Activated CD4-positive, alpha-beta T cell treated with anti-CD3 and anti-CD28 coated beads, Interleukin-2, Interleukin-4, amounts not matched to agents 100 ng/mL and 50 ng/mL, durations not matched to agents 16 hours and 8 hours (primary cell): ENCODE measurements at places on chromosomes 6 and 20.

- no peak for DNase-seq
Observed at GRCh38 chr6:22081709-22082108, 215.1 kb downstream of the PRL start.

- no peak for DNase-seq
Observed at GRCh38 chr6:40848038-40848437, 191.0 kb downstream of the UNC5CL start.

DNA sequence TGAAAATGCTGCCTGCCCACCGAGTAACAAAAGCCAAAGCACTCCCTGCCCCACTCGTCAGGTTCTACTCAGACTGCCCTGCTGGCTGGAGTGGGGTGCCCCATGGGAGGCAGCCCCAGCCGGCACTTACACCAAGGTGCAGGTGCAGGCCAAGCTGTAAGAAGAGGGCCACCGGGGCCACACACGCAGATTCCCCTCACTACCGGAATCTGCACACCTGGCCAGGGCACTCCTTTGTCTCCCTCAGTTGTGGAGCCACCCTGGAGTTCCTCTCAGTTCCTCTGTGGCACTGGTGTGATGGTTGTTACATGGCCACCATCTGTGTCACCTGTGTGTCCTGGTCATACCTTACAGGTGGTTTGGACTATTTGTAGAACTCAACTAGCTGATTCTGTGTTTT, 112.4 kb downstream of the FOXO3 start:
- no peak for DNase-seq

- DNase-seq = no peak
Observed at GRCh38 chr6:80676386-80676785, 569.9 kb downstream of the BCKDHB start.

DNA sequence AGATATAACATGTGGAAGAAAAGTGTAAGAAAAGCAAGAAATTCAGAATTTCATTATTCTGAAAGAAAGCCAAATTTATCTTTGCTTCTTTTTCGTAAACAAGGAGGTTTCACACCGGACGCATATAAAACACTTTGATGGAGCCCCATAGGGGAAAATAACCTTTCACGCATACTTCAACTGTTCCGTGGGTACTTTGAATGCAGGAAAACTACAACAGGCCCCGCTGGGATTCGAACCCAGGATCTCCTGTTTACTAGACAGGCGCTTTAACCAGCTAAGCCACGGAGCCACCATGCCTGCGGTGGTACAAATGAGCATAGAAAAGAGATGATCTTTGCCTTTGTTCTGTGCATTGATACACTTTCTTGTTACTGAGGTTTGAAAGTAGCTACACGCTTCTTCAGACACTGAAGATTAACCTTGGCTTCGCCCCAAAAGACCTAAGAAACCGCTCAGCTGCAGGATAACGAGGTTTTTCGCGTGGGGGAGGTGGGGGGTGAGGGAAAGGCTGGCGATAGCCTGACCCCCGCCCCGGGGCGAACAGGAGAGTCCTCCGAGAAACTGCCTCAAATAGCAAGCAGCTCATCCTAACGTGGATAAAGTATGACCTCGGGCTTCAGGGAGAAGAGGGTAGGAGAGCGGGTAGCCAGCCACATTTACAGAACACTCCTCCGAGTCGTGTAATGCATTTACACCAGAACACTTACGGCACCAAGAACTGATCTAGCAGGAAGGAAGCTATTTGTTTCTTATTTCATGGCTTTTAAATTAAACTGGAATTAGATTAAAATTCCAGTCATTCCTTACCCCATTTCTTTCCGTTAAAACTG, 5.3 kb upstream of the HMGN4 start:
- peak; percentile 95 for DNase-seq

DNA sequence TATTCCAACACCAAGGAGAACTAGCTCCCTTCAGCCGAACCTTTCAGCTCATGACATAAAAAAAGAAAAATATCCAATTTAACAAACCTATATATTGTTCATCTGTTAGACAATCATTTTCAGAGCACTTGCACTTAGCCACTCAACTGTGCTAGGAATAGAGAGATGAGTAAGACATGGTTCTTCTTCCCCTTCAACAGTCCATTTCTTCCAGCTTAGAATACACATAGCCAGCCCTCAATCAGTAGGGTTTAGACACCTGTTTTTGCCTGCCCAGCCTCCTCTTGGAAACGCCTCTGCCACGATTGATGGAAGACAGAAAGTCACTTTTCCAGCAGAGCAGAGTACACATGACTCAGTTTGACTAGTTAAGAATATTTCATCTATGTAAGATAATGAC, 21.8 kb downstream of the ADNP start:
- no peak for DNase-seq

GRCh38 chr20:52974179-52974594, 2.0 kb downstream of the TSHZ2 start:
- DNase-seq = peak; percentile 79

GRCh38 chr20:35767683-35768481, 3.9 kb upstream of the PHF20 start:
- peak; percentile 84 for DNase-seq

GRCh38 chr6:130725551-130725950, 101.7 kb upstream of the SMLR1 start:
- no peak for DNase-seq

- no peak for DNase-seq
Observed at GRCh38 chr6:135910790-135911618, 59.5 kb downstream of the PDE7B start.

GRCh38 chr20:37327748-37328147, 18.2 kb upstream of the SRC start:
- no peak for DNase-seq

DNA sequence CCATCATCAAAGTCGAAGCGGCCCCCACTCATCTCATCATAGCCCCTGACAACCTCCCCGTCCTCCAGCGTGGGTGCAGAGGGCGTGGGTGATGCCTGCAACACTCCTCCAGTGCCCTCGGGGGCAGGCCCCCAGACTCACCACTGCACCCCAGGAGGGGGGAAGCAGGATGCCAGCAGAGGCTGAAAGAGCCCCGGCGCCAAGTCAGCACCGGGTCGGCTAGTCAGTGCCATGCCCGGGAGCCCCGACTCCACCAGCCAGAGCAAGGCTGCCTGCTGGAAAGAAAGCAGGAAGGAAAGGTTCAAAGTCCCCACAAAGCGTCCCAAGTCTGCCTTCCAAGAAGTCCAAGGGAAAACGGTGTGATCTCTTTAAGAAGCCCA, 324 bp downstream of the JPH2 start:
- DNase-seq = no peak

DNA sequence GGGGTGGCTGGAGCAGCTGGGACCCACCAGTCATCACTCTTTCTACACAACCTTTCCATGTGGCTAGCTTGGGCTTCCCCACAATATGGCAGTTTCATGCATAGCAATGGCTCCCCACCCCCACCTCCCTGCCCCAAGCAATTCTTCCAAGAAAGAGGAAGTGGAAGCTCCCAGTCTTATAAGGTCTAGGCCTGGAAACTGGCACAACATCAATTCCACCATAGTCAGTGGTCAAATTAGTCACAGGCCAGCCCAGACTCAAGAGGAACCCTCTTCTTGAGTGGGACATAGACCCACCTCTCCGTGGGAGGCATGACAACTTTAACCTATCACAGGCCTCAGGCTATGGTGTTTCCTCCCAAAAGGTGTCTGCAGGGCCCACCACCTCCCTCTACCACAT, 17.7 kb downstream of the TGM6 start:
- no peak for DNase-seq

DNA sequence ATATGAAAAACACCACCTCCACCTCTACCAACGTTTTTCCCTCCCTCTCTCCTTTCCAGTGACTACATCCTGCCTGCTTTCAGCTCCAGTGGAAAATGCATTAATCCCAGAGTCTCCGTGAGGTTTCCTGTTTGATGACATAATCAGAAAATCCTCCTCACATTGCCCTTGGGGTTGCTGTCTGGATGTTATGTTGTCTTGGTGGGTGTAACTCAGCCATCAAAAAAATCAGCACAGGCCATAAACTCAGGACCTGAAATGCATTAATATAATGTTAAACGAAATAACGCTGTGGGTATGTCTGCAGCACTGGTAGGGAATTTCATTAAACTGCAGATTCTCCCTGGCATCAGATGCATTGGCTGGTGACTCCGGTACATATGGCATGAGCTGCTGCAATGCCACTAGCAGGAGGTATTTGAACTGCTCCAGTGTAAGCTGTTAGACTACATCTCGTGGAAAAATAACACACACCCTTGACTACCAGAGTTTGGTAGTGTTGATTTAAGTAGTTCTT, 297.8 kb downstream of the PRL start:
- no peak for DNase-seq

GRCh38 chr6:157152556-157152955, 170.8 kb downstream of the TMEM242 start:
- no peak for DNase-seq

GRCh38 chr20:50491926-50492634, 18.1 kb upstream of the PTPN1 start:
- no peak for DNase-seq

GRCh38 chr20:17992224-17992637, 23.4 kb downstream of the MGME1 start:
- DNase-seq = peak; percentile 79

GRCh38 chr6:37566111-37566949, 66.6 kb upstream of the CCDC167 start:
- peak; percentile 67 for DNase-seq

DNA sequence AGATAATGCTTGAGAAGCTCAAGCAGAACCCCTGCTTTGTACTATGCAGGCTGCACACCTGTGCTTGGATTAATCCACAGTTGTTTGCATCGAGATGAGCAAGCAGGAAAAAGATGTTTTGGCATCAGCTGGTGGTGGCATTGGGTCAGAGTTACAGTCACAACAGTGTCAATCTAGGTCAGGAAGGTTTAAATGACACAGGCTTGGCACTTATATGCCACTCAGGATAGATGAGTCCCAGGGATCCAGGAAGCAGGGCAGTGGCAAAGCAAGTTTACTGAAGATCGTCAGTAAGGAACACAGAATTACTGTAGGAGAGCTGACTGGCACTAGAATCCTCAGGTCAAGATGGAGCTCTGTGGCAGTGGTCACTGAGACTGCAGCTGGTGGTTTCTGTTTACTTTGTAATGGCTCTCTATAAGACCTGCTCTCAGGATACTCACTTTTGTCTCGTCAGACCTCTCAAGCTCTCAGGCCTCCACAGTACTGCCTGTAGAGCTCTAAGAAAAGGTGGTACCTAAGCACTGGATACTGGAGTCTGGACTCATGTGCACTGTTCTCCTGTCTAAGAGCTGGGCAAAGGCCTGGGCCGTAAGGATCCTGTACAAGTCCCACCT, 110.1 kb upstream of the HS3ST5 start:
- no peak for DNase-seq

DNA sequence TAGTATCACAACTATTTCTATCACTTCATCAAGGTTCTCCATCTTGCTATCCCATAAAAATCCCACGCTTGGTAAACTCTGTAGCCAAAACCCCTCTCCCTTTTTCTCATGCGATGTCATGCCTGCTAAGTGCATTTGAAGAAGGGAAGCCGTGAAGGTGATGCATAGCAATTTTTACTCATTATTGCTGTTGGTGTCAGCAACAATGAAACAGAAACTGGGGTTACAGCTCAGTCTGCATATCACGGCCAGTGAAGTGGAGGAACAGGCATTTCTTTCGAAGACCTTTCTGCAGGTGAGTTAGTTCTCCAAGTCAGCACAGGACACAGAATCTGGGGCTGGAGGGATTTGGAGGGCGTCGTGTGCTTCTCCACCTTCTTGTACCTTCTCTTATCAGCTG, 5.8 kb downstream of the UNC93A start:
- DNase-seq = peak; percentile 17

DNA sequence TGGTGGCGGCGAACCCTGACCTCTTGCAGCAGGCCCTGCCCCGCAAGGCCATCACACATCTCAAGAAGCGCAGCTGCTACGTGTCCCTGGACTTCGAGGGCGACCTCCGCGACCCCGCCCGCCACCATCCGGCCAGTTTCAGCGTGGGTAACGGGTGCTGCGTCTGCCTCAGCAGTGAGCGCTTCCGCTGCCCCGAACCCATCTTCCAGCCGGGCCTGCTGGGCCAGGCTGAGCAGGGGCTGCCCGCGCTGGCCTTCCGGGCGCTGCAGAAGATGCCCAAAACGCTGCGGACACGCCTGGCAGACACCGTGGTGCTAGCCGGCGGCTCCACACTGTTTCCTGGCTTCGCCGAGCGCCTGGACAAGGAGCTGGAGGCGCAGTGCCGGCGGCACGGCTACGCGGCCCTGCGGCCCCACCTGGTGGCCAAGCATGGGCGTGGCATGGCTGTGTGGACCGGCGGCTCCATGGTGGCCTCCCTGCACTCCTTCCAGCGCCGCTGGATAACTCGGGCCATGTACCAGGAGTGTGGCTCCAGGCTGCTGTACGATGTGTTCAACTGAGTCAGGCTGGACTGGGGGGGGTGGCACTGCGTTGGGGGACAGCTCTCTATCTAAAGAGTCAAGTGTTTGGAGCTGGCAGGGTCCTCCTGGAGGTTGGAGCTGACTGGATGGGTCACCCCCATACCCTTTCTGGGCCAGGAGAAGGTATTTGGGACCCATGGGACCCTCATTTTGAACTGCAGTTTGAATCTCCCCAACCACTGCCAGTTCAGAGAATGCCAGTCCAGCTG, 1.1 kb downstream of the ACTL10 start:
- peak; percentile 86 for DNase-seq

DNA sequence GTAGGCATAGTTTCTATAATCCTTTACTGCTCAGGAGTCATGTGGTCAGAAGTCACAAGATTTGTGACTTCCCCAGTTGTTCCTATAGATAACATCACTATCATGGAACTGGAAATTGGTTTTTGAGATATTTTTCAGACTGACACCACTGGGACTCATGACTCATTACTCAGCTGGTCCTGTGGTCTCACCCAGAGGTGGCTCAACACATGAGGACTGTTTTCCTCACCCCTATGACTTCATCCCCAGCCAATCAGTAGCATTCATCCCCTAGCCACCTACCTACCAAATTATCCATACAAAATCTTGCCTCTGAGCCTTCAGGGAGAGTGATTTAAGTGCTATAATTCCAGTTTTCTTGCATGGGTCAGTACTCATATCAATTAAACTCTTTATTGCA, 1217.7 kb downstream of the EPHA7 start:
- DNase-seq = no peak

DNA sequence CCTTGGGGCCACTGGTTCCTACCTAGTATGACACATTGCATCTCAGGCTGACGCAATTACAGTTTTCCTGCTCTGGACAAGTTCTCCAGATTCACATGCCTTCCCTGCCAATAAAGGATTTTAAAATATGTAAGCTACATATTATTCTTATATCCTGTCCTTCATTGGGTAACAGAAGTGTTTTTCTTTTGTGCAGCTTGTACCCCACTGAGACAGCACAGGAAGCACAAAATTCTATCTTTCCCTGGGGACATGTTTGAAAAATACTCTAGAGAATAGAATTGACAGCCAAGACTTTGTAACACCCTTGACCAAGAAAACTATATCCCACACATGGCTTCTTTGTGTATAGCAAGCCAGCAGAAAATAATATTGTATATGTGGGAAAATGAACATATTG, 456.8 kb downstream of the MAFB start:
- no peak for DNase-seq
